Renal pelvis (tissue), 12 donors: ENCODE measurements at places on chromosomes 2 and 18.

DNA sequence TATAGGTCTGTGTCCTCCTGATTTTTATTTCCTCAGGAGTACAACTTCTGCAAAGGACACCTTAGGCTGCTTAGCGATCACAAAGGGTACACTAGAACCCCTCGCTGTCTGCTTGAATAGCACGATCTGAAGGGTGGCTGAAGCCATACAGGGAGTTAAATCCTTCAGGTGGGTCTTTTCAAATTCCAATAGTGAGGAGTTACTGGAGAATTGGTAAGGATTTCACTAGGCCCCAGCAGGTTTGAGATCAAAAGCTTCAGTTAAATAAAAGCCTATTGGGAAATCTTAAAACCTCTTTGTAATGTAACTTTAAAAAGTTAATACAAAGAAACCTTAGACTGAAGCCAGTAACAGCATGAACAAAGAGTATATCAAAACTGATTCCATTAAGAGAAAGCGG is 613.1 kb downstream of the ZEB2 start:
- no peak for DNase-seq

- DNase-seq: no peak
These were observed 78.1 kb upstream of the YWHAQ start for GRCh38 chr2:9708683-9709538.

DNA sequence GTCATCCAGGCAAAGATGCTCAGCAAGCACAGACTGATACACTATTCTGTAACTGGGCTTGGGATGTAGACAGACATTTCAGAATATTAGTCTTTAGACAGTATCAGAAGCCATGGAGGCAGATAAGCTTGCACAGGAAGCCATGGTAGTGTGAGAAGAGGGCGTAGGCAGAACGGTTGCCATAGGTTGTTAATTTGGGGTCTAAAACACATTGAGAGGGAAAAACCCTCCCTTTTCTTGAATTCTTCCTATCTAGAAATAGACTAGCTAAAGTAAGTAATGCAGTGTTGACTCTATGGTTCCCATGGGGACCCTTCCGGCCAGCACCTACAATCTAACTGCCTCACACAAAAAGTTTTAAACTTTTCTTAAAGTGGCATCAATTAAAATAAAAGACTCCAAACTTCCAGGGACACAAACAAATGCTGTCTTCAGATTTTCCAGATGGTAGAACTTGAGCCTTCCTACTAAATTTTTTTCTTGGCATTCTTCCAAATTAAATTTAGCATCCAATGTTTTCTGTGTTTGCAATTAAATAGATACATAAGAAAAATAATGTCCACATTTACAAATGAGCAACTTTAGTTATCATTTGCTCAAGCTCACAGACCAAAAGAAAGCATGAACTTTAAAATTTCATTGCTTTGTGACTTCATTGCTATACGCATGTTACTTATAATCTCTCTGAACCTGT is 1.9 kb downstream of the PRKRA start:
- no peak for DNase-seq

DNA sequence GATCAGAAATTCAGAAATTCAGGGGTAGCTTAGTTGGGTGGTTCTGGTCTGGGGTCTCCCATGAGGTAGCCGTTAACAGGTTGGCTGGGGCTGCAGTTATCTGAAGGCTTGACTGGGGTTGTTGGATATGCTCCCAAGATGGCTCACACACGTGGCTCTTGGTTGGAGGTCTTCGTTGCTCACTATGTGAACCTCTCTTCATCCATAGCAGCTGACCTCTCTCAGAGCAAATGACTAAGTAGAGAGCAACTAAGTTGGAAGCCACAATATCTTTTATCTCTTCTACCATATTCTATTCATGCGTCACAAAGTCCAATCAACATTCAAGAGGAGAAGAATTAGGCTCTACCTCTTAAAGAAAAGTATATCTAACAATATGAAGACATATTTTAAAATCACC is 38.7 kb upstream of the SERTAD2 start:
- no peak for DNase-seq

DNA sequence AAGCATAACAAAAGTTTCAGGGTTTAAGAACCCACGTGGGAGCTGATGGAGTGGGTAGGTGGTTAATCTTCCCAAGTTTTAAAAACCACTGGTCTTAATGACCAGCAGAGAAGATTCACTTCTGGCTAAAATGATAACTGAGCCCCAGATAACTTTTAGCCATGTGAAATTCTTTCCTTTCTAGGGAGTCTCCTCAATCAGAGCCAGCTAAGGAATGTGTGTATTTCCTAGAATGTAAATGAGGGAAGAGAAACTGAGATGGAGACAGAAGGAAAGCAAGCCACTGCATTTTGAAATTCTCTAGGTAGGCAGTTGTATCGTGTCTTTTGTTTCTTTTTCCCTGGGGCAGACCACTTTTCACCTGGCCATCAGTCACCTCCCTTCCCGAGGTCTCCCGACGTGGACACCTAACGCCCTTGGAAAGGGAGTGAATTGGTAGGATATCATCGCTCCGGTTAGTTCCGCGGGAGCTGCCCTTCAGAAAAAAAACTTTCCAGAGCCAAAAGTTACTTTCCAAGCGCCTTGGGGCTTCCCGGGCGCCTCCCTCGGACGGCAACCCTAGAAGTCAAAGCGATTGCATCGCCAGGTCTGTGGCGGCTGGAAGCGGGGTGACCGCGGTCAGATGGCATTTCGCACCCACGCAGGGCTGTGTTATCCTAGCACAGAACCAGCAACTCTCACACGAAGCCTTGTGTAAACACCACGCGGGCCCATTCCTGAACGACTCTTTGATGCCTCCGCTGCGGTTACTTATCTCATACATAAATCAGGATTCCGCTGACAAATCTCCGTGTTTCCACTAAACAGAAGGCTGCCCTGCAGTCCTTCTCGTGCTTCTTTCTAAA is 1.3 kb downstream of the COLEC12 start:
- DNase-seq: no peak

- DNase-seq: no peak
These were observed 2.0 kb upstream of the CAPN10 start for GRCh38 chr2:240584486-240585031.

DNA sequence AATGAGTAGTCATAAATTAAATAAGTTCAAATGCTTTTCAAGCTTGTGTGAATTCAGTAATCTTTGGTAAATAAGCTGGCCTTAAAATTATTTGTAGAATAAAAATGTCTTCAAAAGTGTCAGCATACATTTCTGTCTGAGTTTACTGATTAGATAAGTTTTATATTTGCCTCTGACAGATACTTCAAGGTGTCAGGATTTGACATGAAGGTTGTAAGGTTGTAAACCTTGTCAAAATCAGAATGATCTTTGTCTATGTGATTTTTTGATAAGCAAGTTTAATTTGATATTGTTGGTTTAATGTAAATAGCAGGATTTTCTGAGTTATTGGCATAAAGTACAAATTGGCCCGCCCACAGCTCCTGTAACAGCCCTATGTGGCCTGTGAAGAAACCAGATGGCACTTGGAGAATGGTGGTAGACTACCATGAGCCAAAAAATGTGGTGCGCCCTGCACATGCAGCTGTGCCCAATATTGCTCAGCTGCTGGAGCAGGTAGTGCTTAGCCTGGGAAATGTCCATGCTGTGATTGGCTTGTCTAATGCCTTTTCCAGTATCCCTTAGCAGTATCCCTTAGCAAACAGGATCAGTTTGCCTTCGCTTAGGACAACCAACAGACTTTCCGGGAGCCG is 188.0 kb upstream of the SPHKAP start:
- DNase-seq: no peak

DNA sequence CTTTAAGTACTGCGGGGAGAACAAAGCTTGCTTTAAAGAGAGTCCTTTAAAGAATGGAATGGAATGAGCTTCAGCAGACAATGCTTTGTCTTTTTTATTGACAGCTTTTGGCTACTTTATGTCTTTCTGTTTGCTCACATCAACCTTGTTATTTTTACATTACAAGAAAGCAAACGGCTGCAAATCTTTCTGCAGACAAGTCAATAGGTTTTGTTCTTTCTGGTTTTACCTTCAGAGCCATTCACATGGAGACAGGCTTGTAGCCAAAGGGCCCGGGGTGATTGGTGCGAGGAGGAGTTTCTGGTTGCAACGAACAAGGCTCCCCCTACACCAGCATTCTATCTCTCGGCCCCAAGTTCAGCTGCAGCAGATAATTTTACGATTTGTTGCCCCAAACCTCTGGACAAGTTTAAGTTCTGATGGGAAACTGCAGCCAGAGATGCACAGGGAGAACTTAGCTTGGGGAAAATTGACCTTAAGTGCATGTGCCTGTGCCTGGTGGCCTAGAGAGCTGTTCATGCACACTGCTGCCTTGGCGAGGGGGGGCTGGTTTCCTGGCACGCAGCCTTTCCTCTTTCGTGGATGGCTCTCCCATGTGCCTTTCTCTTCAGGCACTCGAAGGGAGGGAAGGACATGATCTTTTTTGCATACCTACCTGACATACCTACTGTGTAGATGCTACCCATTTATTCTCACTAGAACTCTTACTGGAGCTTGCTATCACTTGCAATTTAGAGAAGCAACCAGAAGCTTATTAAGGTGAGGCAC is 543.2 kb downstream of the DCDC2C start:
- DNase-seq: no peak

- DNase-seq: no peak
These were observed 149.8 kb upstream of the DCC start for GRCh38 chr18:52190195-52190594.

GRCh38 chr18:69102959-69103358 is 297.7 kb upstream of the DOK6 start:
- no peak for DNase-seq

DNA sequence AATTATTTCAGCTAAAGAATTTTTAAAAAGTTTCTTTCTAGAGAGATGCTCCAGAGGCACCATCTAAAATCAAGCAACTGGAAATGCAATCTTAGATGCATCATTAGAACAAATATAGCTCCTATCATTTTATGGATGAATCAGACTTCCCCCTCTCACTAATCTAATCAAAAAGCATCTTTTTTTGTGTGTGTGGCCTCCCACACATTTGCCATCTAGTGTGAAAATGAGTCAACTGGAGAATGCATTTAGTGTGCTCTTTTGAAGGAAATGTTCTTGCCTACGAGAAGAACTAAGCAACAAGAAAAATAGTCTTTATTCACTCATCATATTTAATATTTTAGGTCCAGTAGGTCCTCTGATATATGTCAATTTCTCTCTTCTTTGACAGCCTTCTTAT is 39.5 kb upstream of the FIGN start:
- no peak for DNase-seq

DNA sequence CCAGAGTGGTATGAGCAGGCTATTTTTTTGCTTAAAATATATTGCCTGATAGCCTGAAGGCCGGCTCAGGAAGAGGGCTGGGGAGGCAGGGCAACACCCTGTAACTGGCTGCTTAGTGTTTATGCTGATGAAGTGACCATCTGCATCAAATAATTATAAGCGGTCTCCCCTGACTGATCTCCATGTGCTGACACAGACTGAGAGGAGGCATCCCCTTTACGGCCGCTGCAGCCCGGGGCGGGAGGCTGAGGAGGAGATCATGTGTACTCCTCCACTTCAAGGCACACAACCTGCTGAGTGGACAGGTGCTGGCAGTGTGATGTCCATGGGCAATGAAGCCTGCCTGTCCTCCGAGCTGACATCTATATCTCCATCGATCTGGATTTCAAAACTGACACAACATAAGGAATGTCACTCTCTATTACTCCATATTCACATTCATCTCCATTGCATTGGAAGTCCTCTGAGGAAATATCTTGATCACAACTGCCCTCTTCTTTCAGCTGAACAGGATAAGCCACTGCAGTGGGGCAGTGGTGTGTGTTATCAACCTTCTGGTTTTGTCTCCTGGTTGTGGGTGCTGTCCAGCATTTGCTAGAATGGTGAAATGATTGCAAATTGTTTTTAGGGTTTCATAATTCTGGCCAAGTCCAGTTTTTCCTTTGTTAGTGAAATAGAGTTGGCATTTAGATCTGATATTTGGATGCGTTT is 143.5 kb downstream of the AQP4 start:
- no peak for DNase-seq

DNA sequence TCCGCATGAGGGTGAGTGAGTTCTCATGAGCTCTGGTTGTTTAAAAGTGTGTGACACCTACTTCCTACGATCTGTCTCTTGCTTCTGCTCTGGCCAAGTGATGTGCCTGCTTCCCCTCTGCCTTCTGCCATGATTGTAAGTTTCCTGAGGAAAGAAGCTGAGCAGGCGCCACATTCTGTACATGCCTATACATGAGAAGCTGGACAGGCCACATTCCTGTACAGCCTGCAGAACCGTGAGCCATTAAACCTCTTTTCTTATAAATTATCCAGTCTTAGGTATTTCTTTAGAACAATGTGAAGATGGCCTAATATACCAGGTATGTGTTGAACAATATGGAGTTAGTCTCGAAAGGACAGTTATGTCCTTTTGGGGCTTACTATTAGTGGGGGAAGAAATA is 281.0 kb downstream of the ALK start:
- no peak for DNase-seq

- DNase-seq: no peak
These were observed 503 bp downstream of the GTF3C3 start for GRCh38 chr2:196798980-196799379.

DNA sequence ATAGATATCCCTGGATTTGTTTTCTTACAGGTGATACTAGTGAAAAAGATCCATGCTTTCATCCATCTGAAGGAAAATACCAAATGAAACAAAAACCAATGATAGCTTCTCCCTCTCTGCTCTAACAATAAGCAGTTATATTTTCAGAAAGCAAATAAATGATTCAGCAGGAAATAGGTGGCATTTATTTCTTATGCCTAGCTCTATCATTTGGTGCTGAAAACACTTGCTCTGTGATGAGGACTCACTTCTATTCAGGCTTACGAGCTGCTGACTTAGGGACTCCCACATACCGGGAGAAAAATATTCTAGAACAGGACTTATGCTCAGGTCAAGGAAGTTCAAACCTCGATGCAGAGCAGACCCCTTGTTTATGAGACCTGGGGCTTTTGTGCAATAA is 142.6 kb downstream of the SETBP1 start:
- no peak for DNase-seq

GRCh38 chr2:84292545-84292944 is 166.5 kb downstream of the SUCLG1 start:
- DNase-seq: no peak

GRCh38 chr18:65298422-65298821 is 452.4 kb upstream of the CDH7 start:
- DNase-seq: no peak

- DNase-seq: no peak
These were observed 16.2 kb downstream of the AFF3 start for GRCh38 chr2:100126201-100126600.

DNA sequence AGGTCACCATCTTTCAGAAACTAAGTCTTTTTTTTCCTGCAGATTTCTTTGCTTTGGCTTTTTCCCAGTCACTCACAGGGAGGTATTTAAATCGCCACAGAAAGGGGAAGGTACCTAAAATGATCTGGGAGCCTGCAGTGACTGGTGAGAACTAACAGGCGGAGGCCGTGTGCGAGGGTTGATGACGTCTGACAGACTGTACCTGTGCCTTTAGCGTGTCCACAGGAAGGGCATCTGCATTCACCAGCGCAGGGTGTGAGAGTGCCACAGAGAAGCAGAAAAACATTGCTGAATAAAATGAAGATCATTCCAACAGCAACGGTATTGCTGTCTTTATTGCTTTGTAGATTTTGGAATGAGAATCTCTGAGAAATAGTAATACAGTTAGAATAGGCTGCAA is 5.7 kb downstream of the CTDP1 start:
- DNase-seq: no peak

GRCh38 chr2:48292393-48292792 is 237.6 kb upstream of the STON1 start:
- no peak for DNase-seq

GRCh38 chr2:136122661-136123060 is 4.7 kb upstream of the CXCR4 start:
- DNase-seq: no peak
